ENCODE measurements at places on chromosomes 6 and 20.

DNA sequence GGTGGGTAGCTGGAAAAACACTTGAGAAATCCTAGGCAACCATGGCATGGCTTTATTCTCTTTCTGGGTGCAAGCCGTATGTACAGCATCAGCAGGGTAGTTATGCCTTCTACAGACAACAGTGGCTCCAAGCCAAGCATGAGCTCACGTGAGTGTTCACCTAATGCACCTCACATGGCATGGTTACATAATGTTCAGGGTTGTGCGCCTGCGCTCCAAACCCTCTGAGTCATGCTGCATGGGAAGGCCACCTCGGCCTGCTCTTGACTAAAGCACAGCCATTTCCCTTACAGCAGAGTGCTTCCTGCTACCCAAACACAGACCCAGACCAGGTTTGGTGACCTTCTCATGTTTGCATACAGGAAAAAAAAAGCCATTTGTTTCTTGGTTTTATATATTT, 96.2 kb downstream of the VIP start:
- DNase-seq, result no peak

DNA sequence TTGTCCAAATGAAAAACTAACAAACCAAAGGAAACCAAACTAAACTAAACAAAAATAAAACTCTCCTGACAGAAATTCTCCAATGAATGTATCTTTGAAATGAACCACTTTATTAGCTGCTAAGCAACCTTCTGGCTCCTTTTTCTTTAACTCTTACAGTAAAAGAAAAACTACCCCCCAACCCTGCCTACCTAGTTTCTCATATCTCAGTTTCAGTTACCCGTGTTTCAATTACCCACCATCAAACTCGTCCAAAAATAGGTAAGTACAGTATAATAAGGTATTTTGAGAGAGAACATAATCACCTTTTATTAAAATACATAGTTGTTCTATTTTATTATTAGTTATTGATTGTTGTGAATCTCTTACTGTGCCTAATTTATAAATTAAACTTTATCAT, 177.4 kb upstream of the THEMIS start:
- DNase-seq, result no peak

DNA sequence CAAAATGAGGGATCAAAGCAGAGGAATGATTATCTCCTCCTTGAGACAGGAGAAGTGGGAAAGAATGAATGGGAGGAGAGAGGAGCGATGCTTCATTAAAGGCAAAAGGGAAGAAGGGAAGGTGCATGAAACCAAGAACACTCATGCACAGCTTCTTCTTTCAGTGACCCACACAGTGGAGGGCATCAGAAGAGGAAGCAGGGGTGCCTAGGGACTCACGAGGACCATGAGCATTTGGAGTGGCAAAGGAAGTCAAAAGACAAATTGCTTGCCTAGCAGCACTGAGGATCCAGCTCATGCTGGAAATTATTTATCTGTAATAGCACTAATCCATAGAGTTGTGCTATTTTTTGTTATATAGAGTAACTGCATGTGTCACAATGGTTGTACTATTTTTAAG, 66.1 kb downstream of the SMLR1 start:
- DNase-seq, result no peak

DNA sequence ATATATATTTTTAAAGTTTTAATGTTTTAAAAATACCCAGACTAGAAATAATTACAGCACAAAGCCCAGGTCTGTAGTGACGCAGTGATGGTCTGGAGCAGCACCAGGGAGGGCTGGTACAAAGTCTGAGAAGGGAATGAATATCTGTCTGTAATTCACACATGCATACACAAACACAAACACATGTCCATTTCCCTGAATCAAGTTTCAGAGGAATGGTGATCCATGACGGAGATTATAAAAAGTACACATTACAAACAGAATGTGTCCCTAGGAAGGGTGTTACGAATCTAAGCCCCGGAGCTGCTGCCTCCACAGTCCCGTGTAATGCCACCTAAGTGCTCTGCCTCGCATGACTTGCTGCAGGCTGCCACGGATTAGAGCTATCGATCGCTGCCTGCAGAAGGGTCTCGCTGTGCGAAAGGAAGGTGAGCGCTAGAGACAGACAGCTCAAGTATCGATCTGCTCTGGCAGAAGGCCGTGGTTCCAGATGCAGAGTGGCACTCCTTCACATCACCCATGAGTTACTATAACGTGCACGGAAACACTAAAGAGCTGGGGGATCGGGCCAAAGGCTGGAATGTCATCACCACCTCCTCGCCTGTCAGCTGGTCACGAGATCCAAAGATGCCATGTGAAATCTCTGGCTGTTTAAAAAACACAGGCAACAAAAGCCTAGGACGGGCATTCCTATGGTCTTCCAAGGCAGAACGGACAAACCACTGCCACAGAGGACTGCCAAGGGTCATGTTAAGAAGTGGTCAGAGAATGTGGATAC, 87.1 kb downstream of the INSM1 start:
- DNase-seq, result no peak

GRCh38 chr6:170087941-170088581, 202.8 kb downstream of the DLL1 start:
- DNase-seq, result peak; percentile 66

DNA sequence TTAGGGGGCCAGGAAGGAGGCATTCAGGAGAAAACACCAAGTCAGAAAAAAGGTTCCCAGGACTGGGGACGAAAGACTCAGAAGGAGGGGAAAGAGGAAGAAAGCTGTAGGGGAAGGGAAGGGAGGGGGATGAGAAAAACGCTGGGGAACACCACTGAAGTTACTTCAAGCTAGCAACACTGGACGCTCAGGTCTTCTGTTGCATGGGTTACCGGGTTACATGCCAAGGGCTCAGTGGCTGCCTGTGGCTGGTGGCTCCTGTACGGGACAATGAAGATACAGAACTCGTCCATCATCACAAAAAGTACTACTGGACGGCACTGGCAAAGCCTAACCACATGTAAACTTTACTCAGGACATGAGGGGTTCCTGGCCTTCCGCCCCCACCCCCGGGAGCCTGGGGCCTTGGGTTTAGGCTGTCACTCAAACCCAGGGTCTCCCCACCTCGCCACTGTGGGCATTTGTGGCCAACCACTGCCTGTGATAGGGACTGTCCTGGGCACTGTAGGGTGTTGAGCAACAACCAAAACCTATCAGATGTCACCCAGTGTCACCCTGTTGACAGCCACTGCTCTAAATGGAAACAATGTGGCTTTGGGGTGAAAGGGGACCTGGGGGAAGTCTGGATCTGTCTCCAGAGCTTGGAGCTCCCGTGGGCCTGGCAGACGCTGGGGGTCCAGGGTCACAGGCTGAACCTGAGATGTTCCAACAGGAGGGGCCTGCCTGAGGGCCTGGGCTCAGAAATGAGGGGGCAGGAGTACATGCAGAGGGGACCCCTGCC, 40.3 kb upstream of the CD93 start:
- no peak for DNase-seq

DNA sequence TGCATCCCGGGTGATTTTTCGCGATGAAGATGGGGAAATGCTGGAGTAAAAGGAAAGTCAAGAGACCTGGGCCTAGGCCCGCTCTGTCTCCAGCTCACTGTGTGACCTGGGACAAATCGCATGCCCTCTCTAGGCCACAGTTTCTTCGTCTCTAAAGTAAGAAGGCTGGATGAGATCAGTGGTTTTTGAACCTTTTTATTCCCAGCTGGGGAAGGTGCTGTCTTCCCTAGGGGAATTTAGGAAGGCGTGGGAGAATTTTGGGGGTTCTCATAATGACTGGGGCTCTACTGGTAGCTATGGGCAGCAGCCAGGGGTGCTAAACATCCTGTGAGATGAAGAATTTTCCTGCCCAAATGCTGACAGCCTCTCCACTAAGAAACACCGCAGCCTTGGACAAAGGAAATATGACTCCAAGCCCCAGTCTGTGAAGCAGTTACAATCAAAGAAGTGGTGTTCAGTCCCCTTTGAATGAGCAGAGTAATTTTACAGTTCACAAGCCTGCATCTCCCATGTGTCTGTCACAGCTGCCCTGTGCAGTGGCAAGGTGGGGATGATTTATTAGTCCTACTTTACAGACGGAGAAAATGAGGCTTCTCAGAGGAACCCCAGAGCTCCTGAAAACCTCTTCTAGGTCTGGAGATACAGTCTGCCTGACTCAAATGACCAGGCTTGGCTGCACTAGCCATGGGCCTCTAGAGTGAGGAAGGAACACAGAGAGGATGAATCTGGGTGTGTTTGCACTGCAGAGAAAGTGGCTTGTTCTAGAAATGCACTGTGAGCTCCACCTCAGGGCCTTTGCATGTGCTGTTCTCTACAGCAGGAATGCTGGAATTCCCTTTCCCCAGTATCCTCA, 57.2 kb downstream of the RAB44 start:
- no peak for DNase-seq

DNA sequence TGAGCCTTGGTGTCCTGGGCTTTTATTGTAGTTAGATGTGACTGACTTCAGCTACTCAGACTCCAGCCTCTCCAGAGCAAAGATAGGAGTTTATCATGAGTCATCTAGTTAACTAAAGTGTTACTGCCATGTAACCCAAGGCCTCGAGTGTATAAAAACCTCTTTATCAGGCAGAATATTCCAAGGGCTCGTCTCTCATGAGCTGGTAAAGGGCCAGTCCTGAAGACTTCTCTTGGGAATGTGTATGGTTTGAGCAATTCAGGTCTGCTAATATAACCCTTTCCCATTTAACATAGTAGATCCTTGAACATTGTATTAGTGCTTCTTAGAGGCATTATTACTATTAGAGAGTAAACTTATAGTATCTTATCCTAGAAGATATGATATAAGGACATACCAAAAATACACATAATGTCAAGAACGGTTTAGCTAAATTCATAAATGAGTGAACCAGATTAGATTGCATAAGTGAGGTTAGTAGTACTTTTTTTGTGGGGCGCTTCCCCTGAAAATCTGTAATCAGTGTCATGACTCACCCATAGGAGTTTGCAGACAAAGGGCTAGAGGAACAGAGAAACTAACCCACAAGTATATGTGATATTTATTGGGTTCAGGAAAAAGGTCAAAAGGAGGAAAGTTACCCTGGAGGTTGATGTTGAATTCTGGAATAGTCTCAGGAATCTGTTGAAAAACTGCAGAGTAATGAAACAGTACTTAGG, 16.0 kb downstream of the DSE start:
- no peak for DNase-seq

DNA sequence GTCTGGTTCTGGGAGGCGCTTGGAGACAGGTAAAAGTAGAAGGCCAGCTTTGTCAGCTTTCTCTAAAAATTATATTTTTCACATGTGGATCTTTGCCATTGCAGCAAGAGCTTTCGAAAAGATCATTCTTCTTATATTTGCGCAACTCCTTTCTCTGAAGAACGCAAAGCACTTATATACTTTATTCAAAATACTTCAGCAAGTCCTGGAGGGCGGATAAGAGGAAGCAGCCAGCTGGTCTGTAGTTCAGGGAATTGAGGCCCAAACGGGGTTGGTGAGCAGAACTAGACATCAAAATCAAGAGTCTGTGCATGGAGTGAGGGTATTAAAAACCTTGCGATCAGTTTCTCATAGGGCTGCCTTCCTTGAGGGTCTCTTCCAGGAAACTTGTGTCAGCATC, 182.3 kb downstream of the DTNBP1 start:
- DNase-seq, result no peak

GRCh38 chr20:38926934-38927616, 858 bp downstream of the FAM83D start:
- DNase-seq, result no peak

Measured in activated CD4-positive, alpha-beta T cell treated with anti-CD3 and anti-CD28 coated beads for 48 hours (primary cell).